ENCODE measurements at places on chromosomes 5 and 9. TPM values are rescaled to one million over a fixed set of nuclear protein-coding genes. Genes with fewer than 3 reads are reported as not detected.

The GABRB2 gene
- 0.14 TPM for total RNA-seq

The HACD4 gene
- 2.1 TPM for total RNA-seq

The GABRA1 gene
- 0.41 TPM for total RNA-seq

The KIF20A gene
- total RNA-seq, result 2.7 TPM

The CD14 gene
- total RNA-seq, result 0.34 TPM

The ADCY2 gene
- total RNA-seq, result 5.7 TPM

The SAPCD2 gene
- 0.43 TPM for total RNA-seq

The GPR151 gene
- total RNA-seq, result not detected

The INSYN2B gene
- total RNA-seq, result 0.10 TPM

The NEUROG1 gene
- total RNA-seq, result not detected

The PCDHGA8 gene
- 1.2 TPM for total RNA-seq

The GPRIN1 gene
- 8.2 TPM for total RNA-seq

The PRRC1 gene
- total RNA-seq, result 141 TPM

The SPINK4 gene
- total RNA-seq, result not detected

The BOD1 gene
- 76.8 TPM for total RNA-seq

DNA sequence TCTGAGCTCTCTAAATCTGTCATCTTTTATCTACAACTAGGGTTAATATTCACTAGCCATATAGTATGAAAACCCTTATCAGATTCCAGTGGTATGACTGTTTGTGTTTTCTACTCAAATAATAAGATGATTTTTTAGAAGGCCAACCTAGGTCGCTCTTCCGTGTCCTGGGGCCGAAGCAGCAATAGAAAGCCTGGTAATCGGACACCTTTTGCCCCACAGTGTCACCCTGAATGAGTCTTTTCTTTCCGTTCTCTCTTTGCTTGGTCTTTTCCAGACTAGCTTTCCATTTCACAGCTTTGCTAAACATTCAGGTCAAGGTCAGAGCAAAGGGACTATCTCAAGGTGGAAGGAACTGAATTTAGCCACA, 243.3 kb upstream of the ANKRD55 start:
- DNase-seq, result no peak
- no peaks in the 10 kb centered on the region for H3K36me3 ChIP-seq
- H3K27ac ChIP-seq, result no peak overlapping the region
- peaks cover 15% of the 10 kb centered on the region for H3K4me1 ChIP-seq
- H3K4me3 ChIP-seq, result no peak overlapping the region

- H3K4me1 ChIP-seq, result no peaks in the 10 kb centered on the region
- no peak overlapping the region for H3K27ac ChIP-seq
- H3K27me3 ChIP-seq, result no peaks in the 10 kb centered on the region
- H3K36me3 ChIP-seq, result no peaks in the 10 kb centered on the region
Measured at GRCh38 chr5:156589946-156590216, 260.2 kb upstream of the PPP1R2B start.

DNA sequence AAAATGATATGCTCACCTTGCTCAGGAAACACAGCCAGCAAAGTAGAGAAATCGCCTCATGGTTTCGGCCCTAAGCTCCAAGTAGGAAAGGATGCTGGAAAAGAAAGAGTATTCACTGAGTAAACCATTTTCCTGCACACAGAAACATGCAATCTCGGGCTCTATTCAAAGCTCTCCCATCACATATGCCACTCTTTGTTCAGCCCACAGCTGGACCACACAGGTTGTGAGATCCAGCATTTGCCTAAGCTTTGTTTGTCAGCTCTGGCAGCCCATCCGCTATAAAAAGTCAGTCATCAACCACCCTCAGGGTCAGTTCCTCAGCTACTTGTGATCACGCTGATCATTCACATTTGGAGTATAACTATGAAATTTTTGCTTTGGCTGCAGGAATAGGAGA, 96.5 kb upstream of the SMARCA2 start:
- H3K4me1 ChIP-seq, result no peaks in the 10 kb centered on the region
- no peak for DNase-seq
- H3K27ac ChIP-seq, result no peak overlapping the region
- H3K27me3 ChIP-seq, result no peaks in the 10 kb centered on the region
- no peak overlapping the region for H3K4me3 ChIP-seq
- H3K36me3 ChIP-seq, result no peaks in the 10 kb centered on the region

DNA sequence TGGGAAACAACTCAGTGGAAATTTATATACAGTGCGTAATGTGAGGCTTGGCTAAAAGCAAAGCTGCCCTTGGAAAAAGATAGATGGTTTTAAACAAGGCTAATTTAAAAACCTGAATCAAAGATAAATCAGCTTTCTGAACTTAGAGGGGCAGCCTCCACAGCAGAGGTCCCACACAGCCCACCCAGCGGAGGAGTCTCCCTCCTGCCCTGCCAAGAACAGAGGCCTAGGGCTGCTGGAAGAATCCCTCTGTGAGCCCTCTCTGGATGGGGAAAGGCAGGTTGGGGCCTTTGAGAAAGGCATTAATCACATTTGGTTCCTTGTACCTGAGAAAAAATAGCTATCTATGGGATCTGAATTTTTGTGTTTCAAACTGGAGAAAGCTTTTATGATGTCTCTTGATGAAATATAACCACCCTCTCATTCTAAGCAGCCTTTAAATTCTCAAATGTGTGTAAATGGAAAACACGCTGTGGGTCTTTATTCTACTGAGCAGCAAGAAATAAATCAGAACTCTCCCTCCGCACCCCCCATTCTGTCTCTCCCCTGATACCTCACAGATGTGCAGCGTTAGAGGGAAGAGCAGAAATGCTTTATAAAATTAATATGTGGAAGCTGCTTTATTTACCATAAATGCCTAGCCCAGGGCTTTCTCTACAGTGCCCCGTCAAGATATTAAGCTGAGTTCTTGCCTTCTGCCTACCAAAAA, 329.2 kb downstream of the EFNA5 start:
- no peak overlapping the region for H3K4me3 ChIP-seq
- H3K27ac ChIP-seq, result no peak overlapping the region
- H3K36me3 ChIP-seq, result no peaks in the 10 kb centered on the region
- no peaks in the 10 kb centered on the region for H3K27me3 ChIP-seq
- no peak for DNase-seq
- H3K4me1 ChIP-seq, result no peaks in the 10 kb centered on the region

- no peak overlapping the region for H3K4me3 ChIP-seq
- no peaks in the 10 kb centered on the region for H3K36me3 ChIP-seq
- no peaks in the 10 kb centered on the region for H3K27me3 ChIP-seq
- H3K27ac ChIP-seq, result no peak overlapping the region
Measured at GRCh38 chr5:107486489-107486888, 184.2 kb downstream of the EFNA5 start.

DNA sequence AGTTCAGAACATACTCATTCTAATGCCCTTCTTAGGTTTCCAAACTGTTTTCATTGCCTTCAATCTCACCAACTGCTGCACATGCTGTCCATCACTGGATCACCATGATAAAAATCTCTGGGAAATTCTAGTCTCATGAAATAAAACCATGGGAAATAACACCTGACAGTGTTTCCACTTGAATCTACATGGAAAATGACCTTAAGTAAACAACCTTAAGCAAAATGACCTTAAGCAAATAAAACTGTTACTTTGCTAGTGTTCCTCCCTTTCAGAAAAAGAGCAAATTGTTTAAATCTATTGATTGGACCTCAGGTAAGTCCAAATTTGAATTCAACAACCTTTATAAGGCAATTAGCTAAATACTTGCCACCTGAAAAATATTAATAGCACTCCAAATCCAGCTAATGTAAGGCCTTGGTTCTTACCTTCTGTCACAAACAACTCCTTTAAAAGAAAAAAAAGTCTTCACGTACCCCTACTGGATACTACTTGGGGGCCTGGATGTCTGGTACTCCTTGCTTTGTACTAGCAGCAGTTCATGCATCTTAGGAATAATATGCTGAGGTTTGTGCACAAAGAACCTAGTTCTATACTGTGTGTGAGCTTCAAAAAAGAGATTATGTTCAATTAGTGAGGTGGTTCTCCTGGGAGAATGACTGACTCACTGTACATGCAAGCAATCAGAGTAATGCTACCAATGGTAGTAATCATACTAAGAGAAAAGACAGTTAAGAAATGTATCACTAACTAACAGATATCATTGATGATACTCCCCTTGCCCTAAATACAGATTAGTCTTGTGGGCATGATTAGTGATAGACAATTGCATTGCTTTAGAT, 630.4 kb downstream of the PSAT1 start:
- H3K36me3 ChIP-seq, result no peaks in the 10 kb centered on the region
- H3K27me3 ChIP-seq, result no peaks in the 10 kb centered on the region

DNA sequence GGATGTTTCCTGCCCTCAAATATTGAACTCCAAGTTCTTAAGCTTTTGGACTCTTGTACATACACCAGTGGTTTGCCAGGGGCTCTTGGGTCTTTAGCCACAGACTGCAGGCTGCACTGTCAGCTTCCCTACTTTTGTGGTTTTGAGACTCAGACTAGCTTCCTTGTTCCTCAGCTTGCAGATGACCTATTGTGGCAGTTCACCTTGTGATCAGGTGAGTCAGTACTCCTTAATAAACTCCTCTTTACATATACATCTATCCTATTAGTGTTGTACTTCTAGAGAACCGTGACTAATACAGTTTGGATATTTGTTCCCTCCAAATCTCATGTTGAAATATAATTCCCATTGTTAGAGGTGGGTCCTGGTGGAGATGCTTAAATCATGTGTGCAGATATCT, 681.9 kb upstream of the ARRDC3 start:
- no peaks in the 10 kb centered on the region for H3K4me1 ChIP-seq
- H3K36me3 ChIP-seq, result no peaks in the 10 kb centered on the region
- DNase-seq, result no peak

- DNase-seq, result no peak
- peaks cover 18% of the 10 kb centered on the region for H3K4me1 ChIP-seq
- no peaks in the 10 kb centered on the region for H3K27me3 ChIP-seq
- H3K27ac ChIP-seq, result no peak overlapping the region
Measured at GRCh38 chr5:177445917-177446199, 756 bp upstream of the PRR7 start.

DNA sequence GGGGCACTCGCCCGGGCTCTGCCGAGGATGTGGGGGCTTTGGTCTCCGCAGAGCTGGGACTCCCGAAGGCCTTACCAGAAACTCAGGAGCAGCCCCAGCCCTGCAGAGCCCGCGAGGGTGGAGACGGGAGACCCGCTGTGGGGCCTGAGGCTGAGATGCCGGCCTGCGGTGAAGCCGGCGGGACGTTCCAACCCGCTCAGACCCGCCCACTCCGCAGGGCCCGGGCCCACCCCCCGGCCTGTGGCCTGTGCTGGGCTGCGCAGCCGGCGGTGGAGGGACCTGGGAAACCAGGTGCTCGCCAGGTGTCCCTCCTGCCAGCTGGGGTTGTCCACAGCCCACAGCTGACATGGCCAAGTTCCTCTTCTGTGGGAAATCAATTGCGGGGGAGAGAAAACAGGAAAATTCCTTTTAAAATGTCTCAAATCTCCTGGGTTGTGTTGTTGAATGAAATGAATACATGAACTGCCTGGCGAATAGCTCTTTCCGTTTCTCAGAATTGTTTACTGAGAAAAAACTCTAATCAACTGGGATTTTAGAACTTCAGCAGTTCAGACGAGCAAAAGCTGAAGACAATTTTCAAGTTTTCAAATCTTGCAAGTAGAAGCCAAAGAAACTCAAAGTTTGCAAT, 49.0 kb upstream of the IRX4 start:
- H3K4me3 ChIP-seq, result no peak overlapping the region
- H3K36me3 ChIP-seq, result no peaks in the 10 kb centered on the region
- H3K4me1 ChIP-seq, result no peaks in the 10 kb centered on the region
- peaks cover 6% of the 10 kb centered on the region for H3K27me3 ChIP-seq
- H3K27ac ChIP-seq, result no peak overlapping the region
- no peak for DNase-seq

- no peak overlapping the region for H3K27ac ChIP-seq
- no peaks in the 10 kb centered on the region for H3K36me3 ChIP-seq
- H3K4me3 ChIP-seq, result no peak overlapping the region
- peak; percentile 68 for DNase-seq
- no peaks in the 10 kb centered on the region for H3K4me1 ChIP-seq
Measured at GRCh38 chr5:143733665-143734455, 78.1 kb upstream of the HMHB1 start.

- no peaks in the 10 kb centered on the region for H3K36me3 ChIP-seq
- H3K4me1 ChIP-seq, result no peaks in the 10 kb centered on the region
- no peak overlapping the region for H3K27ac ChIP-seq
Measured at GRCh38 chr5:118052503-118052902, 935.8 kb downstream of the DTWD2 start.

DNA sequence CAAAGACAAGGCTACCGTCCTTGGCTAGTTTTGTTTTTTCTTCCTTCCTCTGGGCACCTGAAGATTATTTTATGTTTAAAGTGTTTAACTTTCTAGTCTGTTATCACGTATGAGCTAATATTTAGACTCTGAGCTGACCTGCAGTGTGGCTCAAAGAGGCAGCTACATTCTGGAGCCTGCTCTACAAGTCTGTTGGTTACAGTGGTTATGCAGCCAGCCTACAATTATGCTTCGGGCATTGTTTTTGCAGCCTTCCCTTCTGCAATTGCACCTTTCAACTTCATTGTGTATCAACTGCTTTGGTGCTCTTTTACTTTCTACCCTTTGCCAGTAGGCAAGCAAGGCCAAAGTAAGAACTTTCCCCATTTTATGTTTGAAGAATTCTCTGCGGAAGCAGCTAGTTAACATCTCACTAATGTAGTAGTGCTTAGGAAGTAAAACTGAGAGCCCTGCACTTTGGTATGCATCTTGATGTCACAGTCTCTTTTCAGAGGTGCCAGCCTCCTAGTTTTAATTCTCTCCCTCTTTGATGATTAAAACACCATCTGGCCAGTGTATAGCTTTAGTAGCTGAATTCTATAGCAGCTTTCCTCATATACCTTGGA, 322.1 kb downstream of the FAM170A start:
- H3K27me3 ChIP-seq, result no peaks in the 10 kb centered on the region
- no peaks in the 10 kb centered on the region for H3K36me3 ChIP-seq
- H3K4me1 ChIP-seq, result no peaks in the 10 kb centered on the region
- no peak overlapping the region for H3K4me3 ChIP-seq
- DNase-seq, result no peak

DNA sequence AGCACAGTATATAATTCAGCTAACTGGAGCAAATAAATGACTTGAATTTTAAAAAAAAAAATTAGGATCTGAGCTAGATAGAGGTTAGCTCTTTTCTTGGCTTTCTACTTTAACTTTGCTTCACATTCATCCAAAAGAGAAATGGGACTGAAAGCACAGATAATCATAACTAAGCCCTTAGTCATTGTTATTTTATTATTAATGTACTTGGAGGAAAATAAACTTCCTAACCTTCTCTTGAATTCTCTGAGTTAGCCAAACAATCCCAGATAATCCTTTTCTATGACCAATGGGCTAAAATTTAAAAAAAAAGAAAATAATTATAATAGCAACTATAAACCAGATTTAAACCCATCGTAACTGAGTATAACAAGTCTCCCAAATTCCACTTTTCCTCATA, 57.6 kb upstream of the RASA1 start:
- peak; percentile 40 for DNase-seq
- H3K4me3 ChIP-seq, result no peak overlapping the region
- no peaks in the 10 kb centered on the region for H3K36me3 ChIP-seq
- H3K27ac ChIP-seq, result no peak overlapping the region
- H3K27me3 ChIP-seq, result no peaks in the 10 kb centered on the region

GRCh38 chr5:21684992-21685391, 1168.2 kb downstream of the CDH12 start:
- H3K4me3 ChIP-seq, result no peak overlapping the region
- no peaks in the 10 kb centered on the region for H3K36me3 ChIP-seq
- peaks cover 12% of the 10 kb centered on the region for H3K4me1 ChIP-seq
